Fibroblast of lung (primary cell): ENCODE measurements at places on chromosomes 4 and X.

GRCh38 chrX:78199851-78200250, 60.4 kb upstream of the TAF9B start:
- no peak for DNase-seq
- H3K36me3 ChIP-seq, result no peaks in the 10 kb centered on the region
- H3K27ac ChIP-seq, result no peak overlapping the region
- no peaks in the 10 kb centered on the region for H3K27me3 ChIP-seq
- H3K4me3 ChIP-seq, result no peak overlapping the region

GRCh38 chr4:11297627-11298026, 131.1 kb downstream of the HS3ST1 start:
- H3K36me3 ChIP-seq, result no peaks in the 10 kb centered on the region
- DNase-seq, result peak; percentile 29
- no peaks in the 10 kb centered on the region for H3K4me1 ChIP-seq
- H3K27ac ChIP-seq, result no peak overlapping the region
- H3K27me3 ChIP-seq, result no peaks in the 10 kb centered on the region

DNA sequence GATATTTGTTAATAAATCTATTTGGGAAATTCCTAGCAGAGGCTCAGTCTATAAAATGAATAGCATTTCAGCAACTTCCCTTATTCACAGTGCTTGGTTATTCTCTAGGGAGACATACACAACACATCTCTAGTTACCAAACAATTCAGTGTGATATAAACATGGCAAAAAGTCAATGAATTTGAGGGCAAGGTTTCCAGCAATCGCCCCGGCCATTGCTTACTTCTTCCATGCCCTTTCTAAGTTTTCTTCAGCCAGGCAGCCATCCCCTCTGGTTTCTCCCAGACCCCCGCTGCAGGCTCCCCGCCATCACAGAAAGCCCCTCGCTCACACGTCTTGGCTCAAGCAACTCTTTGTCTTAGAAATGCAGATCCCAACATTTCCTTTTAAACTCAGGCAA, 4.4 kb downstream of the TLR7 start:
- no peak overlapping the region for H3K4me3 ChIP-seq

DNA sequence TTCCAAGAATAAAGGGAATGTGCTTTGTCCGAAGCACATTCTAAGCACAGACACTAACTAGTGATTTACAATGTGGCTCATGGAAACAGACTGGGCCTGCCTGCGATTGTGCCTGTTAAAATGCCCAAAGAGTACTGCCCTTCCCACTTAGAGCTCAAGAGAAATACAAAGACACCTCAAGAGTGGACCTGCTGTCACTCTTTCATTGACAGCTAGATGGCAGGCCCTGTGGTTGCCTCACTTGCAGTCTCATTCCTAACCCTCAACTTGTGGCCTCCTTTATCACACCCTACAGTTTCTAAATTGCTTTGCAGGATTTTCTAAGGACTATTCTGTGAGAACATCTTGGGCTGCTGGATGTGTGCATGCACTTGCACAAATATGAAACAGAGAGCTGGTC, 331.0 kb upstream of the EMCN start:
- no peak overlapping the region for H3K4me3 ChIP-seq
- no peaks in the 10 kb centered on the region for H3K36me3 ChIP-seq
- no peaks in the 10 kb centered on the region for H3K27me3 ChIP-seq
- H3K27ac ChIP-seq, result no peak overlapping the region
- H3K4me1 ChIP-seq, result no peaks in the 10 kb centered on the region
- no peak for DNase-seq

DNA sequence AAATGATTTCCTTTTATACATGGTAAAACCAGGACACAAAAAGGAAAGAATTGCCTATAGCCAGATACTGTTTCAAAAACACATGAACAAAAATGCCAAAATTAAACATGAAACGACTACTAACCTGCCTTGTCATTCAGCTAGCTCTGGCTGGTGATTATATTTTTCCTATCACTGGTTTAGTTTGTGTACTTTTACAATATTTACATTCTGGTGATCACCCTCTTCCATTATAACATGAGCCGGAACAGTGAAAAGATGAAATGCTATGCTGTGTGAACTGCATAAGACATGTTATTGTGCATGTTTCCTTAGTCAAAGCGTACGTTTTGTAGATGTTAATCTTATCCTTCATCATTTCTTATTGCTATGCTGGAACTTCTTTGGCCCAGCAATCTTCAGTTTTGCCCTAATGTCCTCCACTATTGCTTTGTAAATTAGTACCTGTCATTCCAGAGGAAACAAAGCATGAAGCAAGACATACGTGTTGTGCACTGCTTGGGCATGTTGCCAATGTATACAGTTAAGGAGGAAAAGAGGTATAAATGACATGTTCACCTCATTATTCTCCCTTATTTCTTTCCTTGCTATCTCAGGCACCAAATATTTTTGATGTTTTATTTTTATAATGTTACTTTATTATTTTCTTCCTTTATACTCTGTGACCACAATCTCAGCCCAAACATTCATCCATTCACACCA, 386.3 kb downstream of the ARHGAP24 start:
- no peaks in the 10 kb centered on the region for H3K36me3 ChIP-seq
- no peak overlapping the region for H3K4me3 ChIP-seq
- H3K27me3 ChIP-seq, result no peaks in the 10 kb centered on the region
- no peak overlapping the region for H3K27ac ChIP-seq

DNA sequence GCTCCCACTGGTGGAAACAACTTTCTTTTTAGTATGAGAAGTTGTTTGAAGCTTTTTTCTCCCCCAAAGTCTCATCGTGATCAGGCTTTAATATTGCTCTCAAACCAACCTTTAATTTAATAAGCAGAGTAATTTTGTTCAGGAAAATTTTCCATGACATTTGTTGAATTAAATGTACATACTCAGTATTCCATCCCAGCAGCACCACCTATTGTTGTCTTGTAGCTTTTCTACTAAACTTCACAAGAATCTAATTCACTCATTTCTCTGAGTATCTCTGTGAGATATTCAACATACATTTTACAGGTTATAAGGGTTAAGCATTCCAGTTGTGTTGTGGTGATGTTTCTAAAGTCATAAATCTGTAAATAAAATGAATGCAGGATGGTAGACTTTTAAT, 218.3 kb upstream of the HAND2 start:
- H3K27me3 ChIP-seq, result no peaks in the 10 kb centered on the region
- no peak overlapping the region for H3K4me3 ChIP-seq
- DNase-seq, result peak; percentile 56
- H3K36me3 ChIP-seq, result no peaks in the 10 kb centered on the region
- no peaks in the 10 kb centered on the region for H3K4me1 ChIP-seq

DNA sequence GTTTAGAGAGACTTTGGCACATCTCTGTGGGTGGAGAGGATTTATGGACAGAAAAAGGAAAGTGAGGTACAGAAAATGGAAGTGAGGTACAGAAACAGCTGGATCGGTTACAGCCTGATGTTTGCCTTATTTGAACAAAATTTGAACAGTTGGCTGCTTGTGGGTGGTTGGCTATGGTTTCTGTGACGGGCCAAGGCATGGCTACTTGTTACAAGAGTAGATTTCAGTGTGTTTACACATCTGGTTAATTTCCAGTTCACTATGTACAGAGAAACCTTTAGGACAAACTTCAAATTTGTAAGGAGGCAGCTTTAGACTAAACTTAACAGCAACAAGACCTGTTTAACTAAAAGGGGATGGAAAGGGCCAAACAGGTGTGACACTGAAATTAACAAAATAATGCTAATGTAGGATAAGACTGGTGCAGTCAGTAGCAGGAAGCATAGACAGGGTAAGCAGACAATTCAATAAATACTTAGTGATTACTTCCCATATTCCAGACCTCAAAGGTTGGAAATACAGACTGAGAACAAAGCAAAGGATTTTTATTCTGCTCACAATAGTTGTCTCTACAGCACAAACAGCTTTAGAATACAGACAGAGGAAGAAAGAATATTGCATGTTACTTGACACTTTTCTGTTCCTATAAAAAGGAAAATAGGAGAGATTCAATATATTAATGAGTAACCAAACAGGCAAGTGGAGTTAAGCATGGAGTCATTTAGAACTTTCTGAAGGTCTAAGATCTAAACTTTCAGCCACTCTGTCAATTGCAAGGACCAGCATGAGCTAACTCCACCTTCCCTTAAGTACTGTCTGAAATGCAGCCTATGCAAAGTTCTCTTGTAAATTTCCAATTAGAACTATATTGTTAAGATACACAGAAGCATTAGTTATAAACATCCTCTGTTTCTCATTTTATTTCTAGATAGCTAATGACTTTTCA, 294.4 kb upstream of the FAT4 start:
- no peaks in the 10 kb centered on the region for H3K4me1 ChIP-seq
- H3K36me3 ChIP-seq, result no peaks in the 10 kb centered on the region
- no peak overlapping the region for H3K4me3 ChIP-seq
- H3K27ac ChIP-seq, result no peak overlapping the region
- H3K27me3 ChIP-seq, result no peaks in the 10 kb centered on the region

DNA sequence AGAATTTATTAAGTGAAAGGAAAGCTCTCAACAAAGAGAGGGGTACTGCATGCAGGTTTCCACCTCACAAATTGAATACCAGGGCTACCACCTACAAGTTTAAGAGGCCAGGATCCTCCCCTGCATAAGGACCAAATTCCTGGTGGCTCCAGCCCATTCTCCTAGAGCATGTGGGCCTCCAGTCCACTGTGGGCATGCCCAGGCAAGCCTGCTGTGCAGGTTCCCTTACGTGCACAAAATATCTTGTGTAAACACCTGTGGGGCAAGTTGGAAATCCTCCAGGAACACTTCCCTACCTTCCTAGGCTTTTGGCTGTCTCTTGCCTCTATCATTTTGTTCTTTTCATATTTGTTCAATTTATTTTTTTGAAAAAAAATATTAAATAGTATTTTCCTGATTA, 724.3 kb downstream of the ARAP2 start:
- DNase-seq, result no peak
- no peaks in the 10 kb centered on the region for H3K4me1 ChIP-seq
- no peak overlapping the region for H3K4me3 ChIP-seq

GRCh38 chrX:16240231-16240905, 73.1 kb downstream of the MAGEB17 start:
- H3K27ac ChIP-seq, result no peak overlapping the region
- peaks cover 2% of the 10 kb centered on the region for H3K4me1 ChIP-seq
- no peaks in the 10 kb centered on the region for H3K27me3 ChIP-seq
- DNase-seq, result no peak

DNA sequence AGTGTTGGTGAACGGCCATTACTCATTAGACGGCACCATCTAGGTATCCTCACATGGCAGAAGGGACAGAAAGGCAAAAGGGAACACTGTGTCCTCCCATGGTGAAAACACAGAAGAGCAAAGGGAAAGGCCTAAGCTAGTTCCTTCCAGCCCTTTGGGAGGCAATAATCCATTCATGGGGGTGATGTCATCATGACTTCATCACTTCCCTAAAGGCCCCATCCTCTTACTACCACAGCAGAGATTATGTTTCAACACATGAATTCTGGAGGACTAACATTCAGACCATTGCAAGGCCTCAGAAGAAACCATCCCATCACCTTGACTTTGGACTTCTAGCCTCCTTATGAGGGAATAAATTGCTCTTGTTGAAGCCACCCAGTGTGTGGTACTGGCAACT, 238.2 kb downstream of the MGST2 start:
- no peak for DNase-seq
- H3K36me3 ChIP-seq, result no peaks in the 10 kb centered on the region
- H3K27ac ChIP-seq, result no peak overlapping the region
- no peaks in the 10 kb centered on the region for H3K27me3 ChIP-seq
- peaks cover 8% of the 10 kb centered on the region for H3K4me1 ChIP-seq

- H3K27me3 ChIP-seq, result no peaks in the 10 kb centered on the region
- H3K4me1 ChIP-seq, result no peaks in the 10 kb centered on the region
- no peak overlapping the region for H3K27ac ChIP-seq
- H3K36me3 ChIP-seq, result no peaks in the 10 kb centered on the region
- peak; percentile 23 for DNase-seq
Measured at GRCh38 chrX:104318330-104319009, 63.7 kb upstream of the ESX1 start.
